K562 (cell line): ENCODE measurements at places on chromosomes 5 and 9. TPM values are rescaled to one million over a fixed set of nuclear protein-coding genes. Genes with fewer than 3 reads are reported as not detected.

GRCh38 chr9:113568571-113569321, 105.2 kb downstream of the RGS3 start:
- H3K27ac ChIP-seq = no peak overlapping the region
- H3K4me3 ChIP-seq = no peak overlapping the region
- H3K36me3 ChIP-seq = no peaks in the 10 kb centered on the region
- no peak for DNase-seq
- H3K27me3 ChIP-seq = peaks cover 31% of the 10 kb centered on the region

The PRLR gene
- total RNA-seq = 0.02 and 0.25 TPM in 2 replicates

The GTF2H2 gene
- 51.8 and 54.0 TPM in 2 replicates for total RNA-seq

DNA sequence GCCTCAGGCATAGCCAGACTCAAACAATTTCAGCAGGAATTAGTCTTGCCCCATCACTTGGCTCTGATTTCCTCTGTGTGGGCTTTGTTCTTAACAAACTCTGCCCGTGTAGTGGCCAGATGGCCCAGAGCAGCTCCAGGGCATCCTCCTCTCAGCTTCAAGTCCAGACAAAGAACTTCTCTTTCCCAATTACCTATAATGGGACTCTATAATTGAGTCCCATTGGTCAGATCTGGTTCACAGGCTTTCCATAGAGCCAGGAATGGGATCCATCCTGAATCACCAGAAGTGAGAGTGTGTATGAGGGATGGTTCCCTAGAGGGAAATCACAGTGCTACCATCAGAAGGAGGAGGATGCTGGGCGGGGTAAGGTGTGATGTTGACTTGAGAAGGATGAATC, 515.8 kb downstream of the KIF4B start:
- H3K27ac ChIP-seq = no peak overlapping the region
- H3K4me1 ChIP-seq = no peaks in the 10 kb centered on the region
- no peak for DNase-seq
- H3K27me3 ChIP-seq = no peaks in the 10 kb centered on the region
- H3K36me3 ChIP-seq = no peaks in the 10 kb centered on the region
- no peak overlapping the region for H3K4me3 ChIP-seq

The FTMT gene
- total RNA-seq = not detected in 2 replicates

DNA sequence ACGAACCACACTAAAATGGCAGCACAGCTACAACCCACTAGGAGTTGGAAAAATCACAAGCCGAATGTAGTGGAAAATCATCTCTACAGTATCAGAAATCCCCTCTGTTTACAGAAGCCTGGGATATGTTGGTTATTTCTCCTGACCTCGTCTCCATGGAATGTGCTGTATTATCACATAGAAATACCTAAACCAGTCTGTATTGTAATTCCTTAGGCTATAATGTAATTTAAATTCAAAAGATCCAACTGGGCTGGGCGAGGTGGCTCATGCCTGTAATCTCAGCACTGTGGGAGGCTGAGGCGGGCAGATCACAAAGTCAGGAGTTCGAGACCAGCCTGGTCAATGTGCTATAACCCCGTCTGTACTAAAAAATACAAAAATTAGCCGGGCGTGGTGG, 244.8 kb upstream of the MPDZ start:
- H3K27ac ChIP-seq = no peak overlapping the region
- DNase-seq = no peak
- no peaks in the 10 kb centered on the region for H3K4me1 ChIP-seq
- no peaks in the 10 kb centered on the region for H3K36me3 ChIP-seq
- H3K27me3 ChIP-seq = no peaks in the 10 kb centered on the region
- H3K4me3 ChIP-seq = no peak overlapping the region

DNA sequence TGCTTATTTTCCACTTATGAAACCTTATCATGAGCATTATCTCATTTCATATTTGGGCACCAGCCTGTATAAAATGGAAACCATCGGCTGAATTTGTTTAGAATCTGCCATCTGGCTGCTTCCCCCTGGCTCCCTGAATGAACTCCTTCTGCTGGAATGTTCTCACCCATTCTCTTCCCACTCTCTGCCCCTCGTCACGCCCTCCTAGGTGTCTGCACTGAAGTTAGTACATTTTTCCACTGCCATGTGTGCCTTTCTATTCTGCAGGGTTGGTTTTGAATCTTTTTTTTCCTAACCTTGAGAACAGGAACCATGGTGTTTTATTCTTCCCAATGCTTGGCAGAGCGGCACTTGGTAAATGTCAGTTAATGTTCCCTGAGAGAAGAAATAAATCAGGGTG, 359.7 kb downstream of the MLLT3 start:
- no peaks in the 10 kb centered on the region for H3K36me3 ChIP-seq
- H3K4me3 ChIP-seq = no peak overlapping the region
- H3K27me3 ChIP-seq = no peaks in the 10 kb centered on the region
- no peak for DNase-seq
